ENCODE measurements at places on chromosomes 1 and 21. TPM values are rescaled to one million over a fixed set of nuclear protein-coding genes. Genes with fewer than 3 reads are reported as not detected.

The P3R3URF gene
- total RNA-seq, result not detected

The CACHD1 gene
- total RNA-seq, result 25.4 TPM

The BCAN gene
- total RNA-seq, result 2.1 TPM

The ZC3H12A gene
- total RNA-seq, result 18.1 TPM

The F3 gene
- 38.6 TPM for total RNA-seq

The TEDDM1 gene
- not detected for total RNA-seq

The OR10Z1 gene
- total RNA-seq, result not detected

The LYPD8 gene
- total RNA-seq, result not detected

The ASTN1 gene
- total RNA-seq, result 2.4 TPM

The CNIH3 gene
- 3.2 TPM for total RNA-seq

The SIM2 gene
- not detected for total RNA-seq

The LCE3E gene
- total RNA-seq, result 1.3 TPM

The NUDT4B gene
- 3.2 TPM for total RNA-seq

The ADGRL4 gene
- 17.8 TPM for total RNA-seq

The WNT2B gene
- total RNA-seq, result 4.7 TPM

Data from skin of body (tissue), 3 donors.